ENCODE measurements at places on chromosomes 4 and X.

DNA sequence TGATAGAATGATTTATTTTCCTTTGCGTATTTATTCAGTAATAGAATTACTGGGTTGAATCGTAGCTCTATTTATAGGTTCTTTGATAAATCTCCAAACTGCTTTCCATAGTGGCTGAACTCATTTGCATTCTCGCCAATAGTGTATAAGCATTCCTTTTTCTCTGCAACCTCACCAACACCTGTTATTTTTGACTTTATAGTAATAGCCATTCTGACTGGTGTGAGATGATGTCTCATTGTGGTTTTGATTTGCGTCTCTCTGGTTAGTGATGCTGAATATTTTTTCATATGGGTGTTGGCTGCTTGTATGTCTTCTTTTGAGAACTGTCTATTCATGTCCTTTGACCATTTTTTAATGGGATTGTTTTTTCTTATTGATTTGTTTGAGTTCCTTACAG is 160.7 kb downstream of the MID1IP1 start:
- no peak for DNase-seq

DNA sequence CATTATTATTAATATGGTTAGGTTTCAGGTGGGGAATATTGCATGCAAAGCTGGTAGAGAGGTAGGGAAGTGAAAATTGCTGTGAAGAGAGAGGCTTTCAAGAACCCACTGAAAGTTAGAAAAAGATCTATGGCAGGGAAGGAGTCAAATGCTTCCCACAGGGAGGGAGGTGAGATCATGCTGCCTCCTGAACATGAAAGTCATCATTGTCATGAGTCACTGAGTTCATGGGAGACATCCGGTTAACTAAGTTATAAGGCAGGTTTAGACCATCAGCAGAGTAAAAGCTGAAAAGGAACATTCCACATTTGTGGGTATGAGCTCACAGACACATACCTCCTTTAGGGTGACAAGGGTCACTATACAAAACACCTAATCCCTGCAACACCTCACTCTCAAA is 16.2 kb downstream of the GATB start:
- DNase-seq: no peak

GRCh38 chrX:110341189-110342035 is 17.2 kb upstream of the RTL9 start:
- no peak for DNase-seq

GRCh38 chr4:165612936-165613335 is 234.1 kb downstream of the CPE start:
- DNase-seq: no peak

- DNase-seq: no peak
These were observed 51.0 kb upstream of the BEND2 start for GRCh38 chrX:18271725-18272124.

DNA sequence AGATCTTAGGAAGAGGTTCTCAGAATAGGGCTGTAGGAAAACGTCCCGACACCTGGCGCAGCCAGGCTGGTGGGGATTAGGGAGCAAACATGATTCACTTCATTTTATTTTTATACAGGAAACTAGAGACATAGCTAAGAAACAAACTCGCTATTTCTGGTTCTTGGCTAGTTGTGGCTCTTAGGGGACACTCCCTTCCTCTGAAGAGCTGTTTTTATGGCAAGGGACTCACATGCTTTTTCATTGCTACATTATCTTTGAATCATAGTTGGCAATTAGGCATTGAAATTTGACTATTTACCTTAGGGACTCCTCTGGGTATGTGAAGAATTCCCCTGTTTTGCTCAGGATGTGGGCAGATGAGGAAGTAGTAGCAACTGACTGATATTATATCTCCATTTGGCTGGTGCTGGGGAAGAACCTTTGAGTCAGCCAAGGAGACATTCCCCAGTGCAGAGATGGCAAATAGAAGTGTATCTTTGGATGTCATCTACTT is 174.5 kb downstream of the SMIM20 start:
- DNase-seq: no peak

- no peak for DNase-seq
These were observed 32.0 kb downstream of the TACC3 start for GRCh38 chr4:1753294-1753696.
